Astrocyte (in vitro differentiated cells and primary cell): ENCODE measurements at places on chromosomes 12 and 14. TPM values are rescaled to one million over a fixed set of nuclear protein-coding genes. Genes with fewer than 3 reads are reported as not detected.
A peak's percentile ranks its signal among the peaks of the same experiment; 100 is the strongest.

Gene NELL2
- total RNA-seq: 0.53 and 1.0 TPM in 2 replicates

Gene CMKLR1
- total RNA-seq: 0.57 and 2.2 TPM in 2 replicates

Gene AHNAK2
- 34.3 and 44.7 TPM in 2 replicates for total RNA-seq

DNA sequence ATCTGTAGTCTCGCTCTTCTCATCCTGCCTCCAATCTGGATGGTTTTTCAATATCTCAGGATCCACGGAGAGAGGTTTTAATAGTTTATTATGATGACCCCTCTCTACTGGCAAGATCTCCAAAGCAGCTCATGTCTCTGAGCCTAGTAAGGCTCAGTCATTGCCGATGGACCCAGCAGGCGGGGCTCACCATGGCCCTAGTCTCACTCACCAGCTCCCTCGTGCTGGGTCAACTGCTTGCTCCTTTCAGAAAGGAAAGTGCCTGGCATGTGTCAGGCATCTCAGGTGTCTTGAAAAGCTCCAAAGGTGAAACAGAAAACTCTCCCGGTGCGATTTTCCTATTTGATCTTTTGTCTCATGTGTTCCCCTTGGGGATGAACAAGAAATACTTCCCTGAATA lies 179.0 kb downstream of the CALM1 start:
- no peak for DNase-seq

GRCh38 chr14:60331201-60332045 lies 82.4 kb downstream of the PPM1A start:
- peak; percentile 10 for DNase-seq

GRCh38 chr12:108745641-108746040 lies 14.3 kb upstream of the CORO1C start:
- no peak for DNase-seq

DNA sequence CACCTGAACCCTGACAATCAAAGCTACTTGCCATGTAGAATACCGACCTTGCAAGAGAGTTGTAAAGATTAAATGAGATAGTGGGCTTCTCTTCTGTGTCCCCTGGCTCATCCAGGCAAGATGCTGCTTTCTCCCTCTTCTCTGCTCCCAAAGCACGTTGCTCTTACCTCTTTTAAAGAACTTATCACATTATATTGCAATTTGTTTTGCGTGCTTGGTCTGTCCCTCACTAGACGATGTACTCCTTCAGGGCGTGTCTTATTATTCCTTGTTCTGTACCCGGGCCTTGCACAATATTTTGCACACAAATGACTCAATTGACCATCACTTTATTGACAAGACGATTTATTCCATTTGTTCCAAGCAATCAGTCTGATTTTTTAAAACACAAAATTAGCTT lies 3.3 kb downstream of the DCN start:
- no peak for DNase-seq

DNA sequence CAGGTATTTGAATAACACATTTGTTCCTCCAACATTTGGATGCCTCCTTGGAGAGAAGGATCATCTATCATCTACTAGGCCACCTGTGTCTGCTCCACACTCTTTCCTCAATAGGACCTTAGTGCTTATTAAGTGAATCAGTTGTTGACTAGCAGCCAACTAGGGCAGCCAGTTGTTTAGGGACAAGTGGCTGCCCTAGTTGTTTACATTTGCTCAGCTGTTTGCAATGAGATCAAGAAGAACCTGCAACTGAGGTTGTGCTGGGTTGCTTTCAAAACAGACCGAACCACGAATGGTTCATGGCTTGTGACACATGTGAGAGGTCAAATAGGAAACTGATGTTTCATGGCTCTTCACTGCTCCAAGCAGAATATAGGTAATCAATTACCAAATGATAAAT lies 53.8 kb downstream of the TMCC3 start:
- no peak for DNase-seq

- DNase-seq: no peak
Measured at GRCh38 chr12:111720457-111720856, 34.6 kb downstream of the ACAD10 start.
